AG08395 (cell line): ENCODE measurements at places on chromosomes 3 and 15.

DNA sequence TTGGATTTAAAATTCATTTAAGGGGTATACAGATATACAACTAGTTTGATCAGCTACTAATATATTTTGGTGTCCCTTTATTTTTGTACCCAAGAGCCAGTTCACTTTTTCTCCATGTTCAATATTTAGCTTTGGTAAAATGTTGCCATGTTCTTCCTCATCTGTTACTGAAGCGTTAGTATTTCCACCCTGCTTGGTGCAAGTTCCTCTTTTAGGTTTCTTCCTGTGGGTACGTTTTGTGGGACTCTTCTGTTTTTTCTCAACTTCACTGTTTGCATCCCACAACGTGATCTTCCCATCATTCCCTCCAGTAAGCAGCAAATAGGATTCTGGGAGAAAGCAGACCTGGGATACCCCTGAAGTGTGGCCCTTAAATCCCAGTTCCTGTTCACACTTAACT, 14.1 kb downstream of the WDR53 start:
- DNase-seq: no peak

DNA sequence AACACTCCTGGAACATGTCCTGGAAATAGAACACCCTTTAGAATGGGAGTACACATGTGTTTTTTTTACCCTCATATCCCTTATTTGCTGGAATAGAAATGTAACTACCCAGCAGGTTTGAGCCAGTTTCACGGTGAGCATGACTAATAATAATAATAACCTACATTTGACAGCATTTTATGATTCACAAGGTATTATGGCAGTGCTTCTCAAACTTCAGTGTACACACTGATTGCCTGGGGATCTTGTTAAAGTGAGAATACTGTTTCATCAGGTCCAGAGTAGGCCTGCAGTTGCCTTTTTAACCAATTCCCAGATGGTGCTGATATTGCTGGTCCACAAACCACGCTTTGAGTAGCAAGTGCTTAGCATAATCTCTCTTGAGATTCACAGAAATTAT, 63.9 kb downstream of the NFKBIZ start:
- DNase-seq: no peak

DNA sequence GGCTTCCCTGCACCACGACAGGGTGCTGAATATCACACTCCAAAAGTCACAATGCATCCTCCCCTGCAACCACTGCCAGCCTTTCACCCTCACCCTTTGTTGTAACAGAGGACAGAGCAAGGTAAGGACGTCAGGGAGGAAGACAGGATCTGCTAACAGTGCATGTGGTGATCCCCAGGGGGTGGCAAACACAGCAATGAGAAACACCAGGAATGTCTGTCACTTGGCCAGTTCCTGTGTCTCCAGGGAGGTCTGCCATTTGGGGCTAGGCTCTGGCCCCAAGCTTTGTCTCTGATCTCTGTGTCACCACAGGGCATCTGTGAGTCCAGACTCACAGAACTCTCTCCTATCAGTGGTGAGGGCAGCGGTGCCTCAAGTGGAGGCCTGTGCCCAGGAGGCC, 54.3 kb upstream of the SLC24A5 start:
- no peak for DNase-seq

DNA sequence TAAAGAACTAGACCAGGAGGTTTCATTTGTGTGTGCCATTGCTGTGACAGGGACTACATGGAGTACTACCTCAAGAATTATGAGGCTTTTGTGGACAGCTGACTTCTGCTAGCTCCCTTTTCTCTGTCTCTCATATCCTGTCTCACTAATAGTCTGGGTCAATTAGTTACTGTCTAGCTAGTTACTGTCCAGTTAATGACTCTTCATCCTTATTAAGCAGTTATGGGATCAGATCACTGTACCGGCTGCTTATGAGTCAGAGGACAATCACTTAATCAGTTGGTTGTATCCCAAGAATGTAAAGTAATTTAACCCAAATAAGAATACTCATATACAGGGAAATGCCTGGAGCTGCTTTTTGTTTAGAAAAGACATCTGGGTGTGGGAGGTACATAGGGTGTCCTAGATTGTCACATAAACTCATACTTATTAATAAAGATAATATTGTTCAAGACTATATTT, 158.0 kb downstream of the CDIN1 start:
- peak; percentile 35 for DNase-seq

- peak; percentile 88 for DNase-seq
Observed at GRCh38 chr3:126197854-126198584, 17.6 kb upstream of the ALDH1L1 start.

GRCh38 chr3:155753038-155753639, 8.3 kb upstream of the PLCH1 start:
- DNase-seq: no peak
